ENCODE measurements at places on chromosomes 4 and X. TPM values are rescaled to one million over a fixed set of nuclear protein-coding genes. Genes with fewer than 3 reads are reported as not detected.

DNA sequence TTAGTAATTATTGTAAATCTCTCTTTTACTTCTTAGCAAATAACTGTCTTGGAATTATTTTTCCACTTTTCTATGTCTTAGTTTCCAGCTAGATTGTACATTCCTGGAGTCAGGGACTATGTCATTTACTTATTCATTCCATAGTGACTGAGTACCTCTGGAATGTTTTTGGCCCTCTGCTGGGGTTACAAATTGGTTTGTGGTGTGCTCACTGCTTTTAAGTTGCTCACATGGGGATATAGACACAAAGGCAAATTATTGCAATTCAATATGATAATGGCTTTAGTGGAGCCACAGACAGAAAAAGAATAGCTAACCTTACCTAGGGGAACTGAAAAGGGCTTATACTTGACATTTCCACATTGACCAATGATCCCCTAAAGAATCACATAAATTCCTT, 63.7 kb upstream of the PDGFRA start:
- no peak overlapping the region for H3K4me3 ChIP-seq
- no peaks in the 10 kb centered on the region for H3K4me1 ChIP-seq
- H3K36me3 ChIP-seq = no peaks in the 10 kb centered on the region
- DNase-seq = no peak

DNA sequence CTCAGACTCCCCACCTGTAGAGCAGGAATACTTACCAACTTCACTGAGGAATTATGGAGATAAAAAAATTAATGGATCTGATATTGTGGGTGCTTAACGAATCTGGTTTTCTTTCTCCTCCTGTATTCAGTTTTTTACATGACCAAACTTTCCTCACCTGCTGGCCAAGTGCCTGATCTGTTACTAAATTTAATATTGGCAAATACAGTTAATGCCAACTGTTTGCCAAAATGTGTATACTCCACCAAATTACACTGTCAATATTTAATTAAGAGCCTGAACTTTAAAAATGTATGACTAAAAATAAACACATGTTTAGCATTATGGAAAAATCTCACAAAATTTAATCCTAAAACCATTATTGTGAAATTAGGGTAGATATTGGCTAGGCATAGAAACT, 3.3 kb downstream of the PGRMC2 start:
- peaks cover 44% of the 10 kb centered on the region for H3K36me3 ChIP-seq
- H3K27me3 ChIP-seq = no peaks in the 10 kb centered on the region
- no peak overlapping the region for H3K27ac ChIP-seq
- H3K4me3 ChIP-seq = no peak overlapping the region

DNA sequence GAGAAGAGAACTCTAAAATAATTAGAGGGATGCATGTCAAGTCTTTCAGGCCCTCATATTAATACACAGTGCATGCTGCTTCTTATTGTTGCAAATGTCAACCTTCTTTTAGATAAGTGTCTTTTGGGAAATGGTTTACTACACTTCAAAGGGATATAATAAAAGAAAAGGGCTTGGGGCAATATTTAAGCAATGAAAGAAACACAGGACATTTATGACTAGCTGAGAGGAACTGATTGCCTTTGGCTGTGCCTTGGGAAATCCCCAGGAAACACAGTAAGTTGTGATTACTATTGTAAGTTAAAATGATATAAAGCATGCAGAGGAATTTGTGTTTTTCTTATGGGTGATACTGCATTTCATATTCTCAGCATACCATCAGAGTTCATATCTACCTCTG, 1036.2 kb upstream of the GRID2 start:
- DNase-seq = no peak
- no peak overlapping the region for H3K4me3 ChIP-seq
- no peaks in the 10 kb centered on the region for H3K4me1 ChIP-seq
- H3K36me3 ChIP-seq = no peaks in the 10 kb centered on the region

GRCh38 chrX:132474544-132475248, 14.1 kb downstream of the MBNL3 start:
- peak overlapping the region; percentile 67 for H3K27ac ChIP-seq
- H3K36me3 ChIP-seq = no peaks in the 10 kb centered on the region
- no peak for DNase-seq
- H3K27me3 ChIP-seq = no peaks in the 10 kb centered on the region

DNA sequence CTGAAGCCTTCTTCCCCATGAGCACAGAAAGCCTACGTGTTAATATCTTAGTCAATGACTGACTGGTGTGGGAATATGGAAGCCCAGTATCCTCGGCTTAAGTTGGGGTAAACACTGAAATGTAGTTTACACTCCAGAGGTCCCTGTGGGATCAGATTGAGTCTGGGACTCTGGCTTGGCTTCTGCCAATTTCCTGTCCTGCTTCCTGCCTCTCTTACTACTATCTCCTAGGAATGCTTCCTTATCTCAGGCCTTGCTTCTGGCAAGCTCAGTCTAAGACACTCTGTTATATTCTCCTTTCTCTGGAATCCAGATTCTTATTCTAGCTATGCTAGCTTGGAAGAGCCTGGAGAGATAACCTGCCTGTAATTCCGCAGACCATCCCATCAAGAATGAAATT, 174.0 kb upstream of the LDB2 start:
- no peak overlapping the region for H3K27ac ChIP-seq
- no peak overlapping the region for H3K4me3 ChIP-seq
- no peaks in the 10 kb centered on the region for H3K36me3 ChIP-seq
- H3K4me1 ChIP-seq = no peaks in the 10 kb centered on the region
- no peak for DNase-seq

DNA sequence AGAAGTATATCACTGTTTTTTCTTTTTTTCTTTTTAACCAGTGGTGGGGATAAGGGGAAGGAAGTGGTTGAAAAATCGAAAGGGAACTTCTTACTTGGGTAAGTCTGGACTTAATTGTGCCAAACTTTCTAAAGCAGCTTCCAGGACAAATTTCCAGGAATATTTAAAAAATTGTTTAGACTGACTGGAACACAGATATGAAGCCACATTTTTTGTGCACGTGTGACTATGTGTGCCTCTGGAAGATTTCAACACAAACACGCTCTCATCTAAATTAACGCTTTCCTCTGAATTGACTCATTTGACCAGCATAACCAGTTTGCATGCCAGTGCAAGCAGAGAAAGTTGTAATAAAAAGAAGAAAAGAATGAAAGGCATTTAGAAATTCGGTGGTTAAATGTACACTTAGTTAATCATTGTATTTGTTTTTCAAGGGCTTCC, 18.8 kb upstream of the YTHDC1 start:
- no peak overlapping the region for H3K4me3 ChIP-seq
- no peak for DNase-seq

DNA sequence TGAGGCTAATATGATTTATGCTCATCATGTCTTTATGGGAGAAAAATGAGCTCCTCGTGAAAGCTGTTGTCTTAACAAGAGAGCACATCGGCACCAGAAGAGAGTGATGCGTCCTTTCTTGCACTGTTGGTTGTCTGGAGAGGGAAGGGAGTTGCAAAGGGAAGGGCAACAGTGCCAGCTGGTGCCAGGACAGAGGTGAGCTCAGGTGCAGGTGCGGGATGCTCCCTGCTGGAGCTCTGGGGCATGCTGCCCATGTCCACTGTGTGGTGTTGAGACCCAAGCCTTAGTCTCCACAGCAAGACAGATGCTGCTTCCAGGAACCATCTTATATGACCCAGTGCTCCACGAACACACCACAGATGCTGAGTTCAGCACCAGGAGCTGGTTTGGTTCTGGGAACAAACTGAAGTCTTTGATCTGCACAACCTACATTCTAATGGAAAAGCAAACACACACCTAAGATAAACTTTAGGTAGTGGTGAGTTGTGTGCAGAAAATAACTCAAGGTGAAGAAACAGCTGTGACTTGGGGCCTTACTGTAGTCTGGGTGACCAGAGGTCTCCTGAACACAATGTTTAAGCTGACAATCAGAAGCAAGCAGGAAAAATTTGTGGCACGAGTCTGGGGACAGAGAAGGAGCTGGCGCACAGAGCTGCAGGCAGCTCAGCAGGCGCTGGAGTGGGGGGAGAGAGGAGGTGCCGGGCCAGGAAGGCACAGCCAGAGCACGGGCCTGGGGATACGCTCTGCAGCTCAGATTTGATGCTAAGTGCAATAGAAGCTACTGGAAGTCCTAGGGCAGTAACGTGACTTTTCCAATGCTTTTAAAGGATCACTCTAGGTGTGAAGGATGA, 73.2 kb downstream of the HAUS3 start:
- no peaks in the 10 kb centered on the region for H3K36me3 ChIP-seq
- no peak overlapping the region for H3K27ac ChIP-seq
- H3K4me3 ChIP-seq = no peak overlapping the region
- no peaks in the 10 kb centered on the region for H3K27me3 ChIP-seq

GRCh38 chrX:95071621-95072020, 1397.6 kb downstream of the FAM133A start:
- no peak overlapping the region for H3K27ac ChIP-seq
- no peak overlapping the region for H3K4me3 ChIP-seq
- H3K4me1 ChIP-seq = no peaks in the 10 kb centered on the region
- no peaks in the 10 kb centered on the region for H3K36me3 ChIP-seq
- H3K27me3 ChIP-seq = no peaks in the 10 kb centered on the region

Gene SSX4
- total RNA-seq = not detected

Gene AMBN
- not detected for total RNA-seq

Gene BEND4
- total RNA-seq = 0.62 TPM

Gene PNMA3
- total RNA-seq = 0.54 TPM

Gene CXCL13
- 5.1 TPM for total RNA-seq

Gene TMPRSS11A
- total RNA-seq = not detected

Gene CFAP99
- total RNA-seq = 0.05 TPM
